ENCODE measurements at places on chromosomes 6 and 20. TPM values are rescaled to one million over a fixed set of nuclear protein-coding genes. Genes with fewer than 3 reads are reported as not detected.

Gene DACT2
- total RNA-seq, result not detected

Gene SLC17A2
- total RNA-seq, result not detected

Gene CAPN11
- not detected for total RNA-seq

Gene IYD
- total RNA-seq, result not detected

- DNase-seq, result no peak
These were observed 44.8 kb downstream of the RIPOR2 start for GRCh38 chr6:24891004-24891403.

All from B cell (primary cell).